NCI-H345 (cell line): ENCODE measurements at places on chromosomes 2 and 18.
A peak's percentile ranks its signal among the peaks of the same experiment; 100 is the strongest.

DNA sequence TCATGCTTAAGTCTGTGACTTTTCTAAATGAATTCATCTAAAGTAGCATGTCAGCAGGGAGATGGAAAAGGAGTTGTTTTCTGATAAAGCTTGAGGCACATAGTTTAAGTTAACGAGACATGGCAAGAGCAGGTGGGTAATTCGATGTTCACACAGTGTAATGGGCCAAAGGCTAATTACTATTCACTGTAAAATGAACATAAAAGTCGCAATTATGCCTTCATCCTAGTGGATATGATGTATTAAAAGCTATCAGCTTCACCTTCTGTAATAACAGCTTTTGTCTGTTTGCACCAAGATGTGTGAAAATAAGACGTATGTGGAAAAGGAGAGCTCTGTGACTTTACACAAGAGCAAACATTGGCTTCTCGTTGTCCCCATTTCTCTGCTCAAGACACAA lies 94.2 kb upstream of the CDH20 start:
- no peak for DNase-seq

GRCh38 chr2:75018162-75018561 lies 59.7 kb downstream of the POLE4 start:
- DNase-seq = no peak

DNA sequence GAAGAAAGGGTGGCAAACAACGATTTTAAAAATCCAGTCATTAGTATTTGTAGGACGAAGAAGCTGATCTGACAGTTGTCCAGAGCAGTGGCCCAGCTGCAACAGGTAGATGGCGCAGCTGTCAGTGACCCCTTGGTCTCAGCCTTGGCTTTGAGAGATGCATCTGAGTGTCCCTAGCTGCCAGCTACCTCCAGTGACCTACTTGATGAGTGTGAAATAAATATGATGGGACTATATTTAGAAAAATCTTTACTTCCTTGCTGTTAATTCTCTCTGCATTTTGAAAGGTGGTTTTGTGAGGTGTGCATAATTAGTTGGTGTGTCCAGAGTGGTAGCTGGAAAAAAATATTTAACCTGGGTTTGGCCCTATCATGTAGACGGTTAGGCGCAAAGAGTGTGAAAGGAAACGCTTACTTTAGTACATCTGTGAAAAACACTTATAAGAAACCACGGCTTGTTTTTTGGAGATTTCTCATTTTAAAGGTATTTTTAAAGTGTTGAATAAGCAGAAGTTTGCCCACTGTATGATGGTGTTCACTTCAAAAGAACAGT lies 963 bp downstream of the INPP1 start:
- DNase-seq = peak; percentile 58

DNA sequence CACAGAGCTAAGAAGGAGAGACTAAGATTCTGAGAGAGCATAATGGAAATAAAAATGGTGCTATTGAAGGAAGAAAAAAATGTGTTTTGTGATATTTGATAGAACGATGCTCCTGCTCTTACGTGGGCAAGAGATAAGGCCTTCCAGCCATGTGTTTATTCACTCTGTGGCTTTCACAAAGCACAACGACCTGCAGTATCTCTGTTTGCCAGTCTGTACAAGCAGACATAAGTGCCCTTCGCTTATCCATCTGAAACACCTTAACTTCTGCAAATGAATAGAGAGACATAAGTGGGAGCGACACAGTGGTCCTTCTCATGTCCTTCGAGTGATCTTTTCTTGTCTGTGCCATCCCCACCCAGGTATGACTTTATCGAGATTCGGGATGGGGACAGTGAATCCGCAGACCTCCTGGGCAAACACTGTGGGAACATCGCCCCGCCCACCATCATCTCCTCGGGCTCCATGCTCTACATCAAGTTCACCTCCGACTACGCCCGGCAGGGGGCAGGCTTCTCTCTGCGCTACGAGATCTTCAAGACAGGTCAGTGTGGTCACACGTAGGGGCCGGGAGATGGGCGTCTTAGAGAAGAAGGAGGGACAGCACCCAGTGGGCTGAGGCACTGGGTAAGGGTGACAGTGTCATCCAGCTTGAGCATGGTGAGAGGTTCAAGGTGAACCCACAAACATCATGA lies 33.7 kb downstream of the NRP2 start:
- no peak for DNase-seq

GRCh38 chr18:39870591-39870990 lies 2084.4 kb upstream of the PIK3C3 start:
- no peak for DNase-seq

DNA sequence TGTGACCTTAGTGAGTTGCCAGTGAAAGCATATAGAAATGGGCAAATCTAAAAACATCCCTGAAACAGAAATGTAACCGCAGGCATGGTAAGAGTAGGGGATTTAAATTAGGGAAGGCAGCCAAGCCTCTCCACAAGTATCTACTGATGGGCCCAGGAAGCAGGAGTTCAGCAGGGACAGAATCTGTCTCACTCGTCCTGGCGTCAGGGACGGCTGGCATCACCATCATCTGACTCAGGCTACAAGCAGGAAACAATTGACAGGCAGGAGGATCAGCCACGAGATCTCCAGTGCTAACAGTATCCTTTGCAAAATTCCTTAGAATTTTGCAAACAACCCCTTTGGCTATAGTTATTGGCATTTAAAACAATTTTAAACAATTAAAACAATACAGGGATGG lies 61.3 kb downstream of the SMAD4 start:
- DNase-seq = no peak

DNA sequence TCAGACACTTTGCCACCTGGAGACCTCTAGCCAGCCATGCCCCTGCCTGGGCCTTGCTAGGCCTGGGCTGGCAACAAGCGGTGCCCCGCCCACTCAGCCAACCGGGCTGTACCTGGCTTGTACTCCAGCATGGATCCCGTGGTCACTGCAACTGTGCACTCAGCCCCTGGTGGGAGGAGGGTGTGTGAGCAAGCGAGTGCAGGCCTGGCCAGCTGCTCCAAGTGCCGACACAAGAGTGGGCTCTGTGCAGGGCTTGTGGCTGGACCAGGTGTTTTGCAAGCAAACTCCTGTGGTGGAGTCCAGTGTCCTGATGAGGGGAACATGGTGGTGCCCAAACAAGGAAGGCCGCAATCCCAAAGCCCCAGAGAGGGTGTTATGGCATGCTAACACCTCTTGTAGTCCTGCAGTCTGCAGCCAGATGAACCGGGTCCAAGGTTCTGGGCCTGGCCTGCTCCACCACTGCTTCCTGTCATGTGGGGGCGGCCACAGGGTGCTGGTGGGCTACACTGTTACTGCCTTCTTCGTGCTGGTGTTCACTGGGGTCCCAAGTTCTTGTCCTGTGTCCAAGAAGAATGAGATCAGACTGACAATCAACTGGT lies 60.1 kb upstream of the CD28 start:
- DNase-seq = no peak

DNA sequence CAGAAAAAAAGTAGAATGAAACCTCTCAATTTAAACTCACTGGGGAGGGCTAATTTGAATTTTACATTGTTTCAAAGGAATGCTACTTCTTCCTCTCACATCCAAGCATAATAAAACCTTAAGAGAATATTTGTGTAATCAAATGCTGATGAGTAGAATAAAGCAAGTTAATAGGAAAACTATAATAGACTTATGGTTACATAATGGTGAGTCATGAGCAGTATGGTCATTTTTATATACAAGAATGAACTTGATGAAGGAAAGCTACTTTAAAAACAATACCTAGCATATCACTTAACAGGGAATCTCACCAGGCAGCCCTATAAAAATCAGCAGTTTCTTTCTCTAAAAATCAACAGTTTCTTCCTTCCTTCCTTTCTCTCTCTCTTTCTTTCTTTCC lies 80.3 kb downstream of the VSNL1 start:
- DNase-seq = no peak

DNA sequence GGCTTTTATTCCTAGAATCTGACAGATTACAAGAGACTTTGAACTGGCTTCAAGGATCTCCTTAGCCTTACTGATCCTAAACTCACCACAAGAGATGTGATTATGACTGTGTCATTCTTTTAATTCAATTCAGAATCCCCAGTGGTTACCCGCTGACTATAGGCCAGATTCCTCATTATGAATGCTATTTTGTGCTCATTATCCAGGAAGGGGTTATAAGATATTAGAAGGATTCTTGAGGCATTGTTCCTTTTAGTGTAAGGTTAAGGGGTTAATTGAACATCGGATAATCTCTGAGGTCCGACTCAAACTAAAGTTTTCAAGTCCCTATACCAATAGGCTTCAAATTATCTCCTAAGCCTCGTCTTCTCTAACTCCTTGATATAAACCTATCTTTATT lies 39.4 kb upstream of the TDRD15 start:
- no peak for DNase-seq

- no peak for DNase-seq
These were observed 69.0 kb downstream of the BABAM2 start for GRCh38 chr2:27959496-27959895.
